ENCODE measurements at places on chromosomes 6 and 20. TPM values are rescaled to one million over a fixed set of nuclear protein-coding genes. Genes with fewer than 3 reads are reported as not detected.

DNA sequence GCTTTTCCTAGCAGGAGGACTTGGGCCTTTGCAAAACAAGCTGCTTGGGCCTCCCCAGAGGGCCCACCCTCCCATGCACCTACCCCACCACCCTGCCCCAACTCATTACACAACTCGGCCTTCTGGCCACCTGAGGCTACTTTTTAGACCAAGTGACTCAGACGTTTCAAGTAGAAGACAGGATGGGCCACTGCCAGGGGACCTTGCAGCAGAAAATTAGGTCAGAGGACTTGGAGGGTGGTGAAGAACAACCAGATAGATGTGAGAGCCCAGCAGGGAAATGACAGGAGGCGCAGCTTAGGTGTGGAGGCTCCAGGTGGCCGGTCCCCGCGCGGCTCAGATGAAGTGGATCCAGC lies 1.4 kb downstream of the PPP1R3D start:
- H3K27me3 ChIP-seq: no peaks in the 10 kb centered on the region
- peaks cover 21% of the 10 kb centered on the region for H3K36me3 ChIP-seq
- no peak for DNase-seq
- no peak overlapping the region for H3K27ac ChIP-seq
- H3K4me3 ChIP-seq: peak overlapping the region; percentile 78
- H3K4me1 ChIP-seq: peaks cover 40% of the 10 kb centered on the region

DNA sequence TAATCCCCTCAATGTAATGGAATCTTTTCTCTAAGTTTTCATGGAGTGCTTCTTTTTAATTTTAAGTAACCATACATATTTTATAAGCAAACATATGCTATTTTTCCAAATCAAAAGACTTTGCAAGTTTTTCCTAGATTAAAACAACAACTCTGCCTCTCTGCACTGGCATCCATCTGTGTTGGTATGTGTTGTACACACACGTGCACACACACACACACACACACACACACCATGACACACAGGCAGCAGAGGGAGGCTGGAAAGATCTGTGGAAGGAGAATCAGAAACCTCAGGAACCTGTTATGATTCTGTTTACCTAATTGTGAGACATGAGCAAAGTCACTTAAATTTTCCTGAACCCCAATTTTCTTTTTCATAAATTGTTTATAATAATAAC lies 295.0 kb upstream of the PRDM1 start:
- no peak overlapping the region for H3K27ac ChIP-seq
- H3K36me3 ChIP-seq: no peaks in the 10 kb centered on the region
- H3K4me3 ChIP-seq: no peak overlapping the region
- DNase-seq: no peak

Gene OR2J3
- total RNA-seq: not detected

Gene MLN
- not detected for total RNA-seq

DNA sequence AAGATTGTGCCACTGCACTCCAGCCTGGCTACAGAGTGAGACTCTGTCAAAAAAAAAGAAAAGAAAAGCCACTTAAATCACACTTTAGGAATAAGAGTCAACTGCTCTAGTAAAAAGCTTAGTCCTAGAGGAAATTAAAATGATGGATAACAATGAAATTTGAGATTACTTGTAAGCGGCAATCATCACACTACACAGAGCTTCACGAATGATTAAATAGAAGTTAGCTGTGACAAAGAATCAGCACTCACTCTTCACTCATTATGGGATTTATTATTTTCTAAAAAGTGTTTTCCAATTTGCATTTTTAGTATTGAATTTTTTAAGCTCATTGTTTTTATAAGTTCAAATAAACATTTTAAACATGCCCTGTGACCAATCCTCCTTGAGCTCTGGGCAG lies 718.0 kb downstream of the UTRN start:
- no peaks in the 10 kb centered on the region for H3K36me3 ChIP-seq
- no peak for DNase-seq
- peaks cover 15% of the 10 kb centered on the region for H3K27me3 ChIP-seq
- H3K27ac ChIP-seq: no peak overlapping the region
- H3K4me3 ChIP-seq: no peak overlapping the region

DNA sequence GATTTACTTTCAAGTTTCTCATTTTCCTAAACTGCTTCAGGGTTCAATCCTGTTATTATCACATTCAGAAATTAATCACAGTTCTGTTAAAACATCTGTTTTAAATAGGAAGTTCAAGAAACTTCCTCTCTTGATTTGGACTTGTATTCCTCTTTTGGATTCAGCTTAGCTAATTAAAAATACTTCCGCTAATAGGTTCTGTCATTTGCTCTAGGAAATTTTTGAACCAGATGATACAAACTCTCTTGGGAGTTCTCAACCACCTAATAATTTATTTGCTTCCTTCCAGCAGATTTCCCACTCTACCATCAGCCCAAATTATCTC lies 15.9 kb upstream of the TMEM30A start:
- H3K27me3 ChIP-seq: peaks cover 3% of the 10 kb centered on the region
- no peak overlapping the region for H3K4me3 ChIP-seq
- no peaks in the 10 kb centered on the region for H3K36me3 ChIP-seq
- H3K4me1 ChIP-seq: no peaks in the 10 kb centered on the region
- no peak overlapping the region for H3K27ac ChIP-seq

Measured in activated B cell treated with CpG ODN at 0.5 μM for 24 hours (primary cell).